Mesenchymal stem cell (in vitro differentiated cells and primary cell): ENCODE measurements at places on chromosomes 7 and 10.
A peak's percentile ranks its signal among the peaks of the same experiment; 100 is the strongest.

DNA sequence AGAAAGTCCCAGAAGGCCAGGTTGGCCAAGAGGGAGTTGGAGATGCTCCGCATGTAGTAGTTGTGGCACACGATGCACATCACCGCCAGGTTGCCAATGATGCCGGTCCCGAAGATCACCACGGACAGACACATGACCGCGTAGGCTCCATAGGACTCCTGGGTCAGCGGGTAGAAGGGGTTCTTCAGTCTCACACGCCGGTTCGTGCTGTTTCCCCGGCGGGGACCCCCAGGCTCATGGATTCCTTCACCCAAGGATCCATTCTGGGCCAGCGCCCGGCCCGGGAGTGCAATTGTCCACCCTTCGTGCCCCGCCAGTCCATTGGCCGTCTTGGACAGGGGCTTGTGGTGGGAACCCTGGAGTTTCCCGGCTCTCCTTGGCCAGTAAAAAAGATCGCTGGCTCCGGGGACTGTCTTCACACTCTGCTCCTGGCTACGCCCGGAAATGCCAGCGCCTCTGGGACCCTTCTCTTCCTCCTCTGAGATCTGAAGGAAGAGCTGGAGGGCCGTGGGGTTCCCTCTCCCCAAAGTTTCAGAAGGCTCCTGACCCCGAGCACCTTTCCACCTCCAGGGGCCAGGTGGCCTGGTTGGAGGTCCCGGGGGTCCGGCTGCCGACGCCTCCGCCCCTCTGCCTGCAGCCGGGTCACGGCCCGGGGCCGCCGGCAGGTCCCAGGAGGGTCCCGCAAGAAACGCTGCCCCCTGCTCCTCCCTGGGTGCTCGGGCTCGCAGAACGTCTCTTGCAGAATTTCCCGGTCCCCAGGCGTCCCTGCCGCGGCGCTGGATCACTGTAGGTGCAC lies 1.3 kb downstream of the GPR37 start:
- no peak overlapping the region for H3K27ac ChIP-seq
- peak overlapping the region; percentile 78 for H3K4me3 ChIP-seq
- peak; percentile 54 for DNase-seq
- H3K27me3 ChIP-seq = peaks cover 38% of the 10 kb centered on the region

DNA sequence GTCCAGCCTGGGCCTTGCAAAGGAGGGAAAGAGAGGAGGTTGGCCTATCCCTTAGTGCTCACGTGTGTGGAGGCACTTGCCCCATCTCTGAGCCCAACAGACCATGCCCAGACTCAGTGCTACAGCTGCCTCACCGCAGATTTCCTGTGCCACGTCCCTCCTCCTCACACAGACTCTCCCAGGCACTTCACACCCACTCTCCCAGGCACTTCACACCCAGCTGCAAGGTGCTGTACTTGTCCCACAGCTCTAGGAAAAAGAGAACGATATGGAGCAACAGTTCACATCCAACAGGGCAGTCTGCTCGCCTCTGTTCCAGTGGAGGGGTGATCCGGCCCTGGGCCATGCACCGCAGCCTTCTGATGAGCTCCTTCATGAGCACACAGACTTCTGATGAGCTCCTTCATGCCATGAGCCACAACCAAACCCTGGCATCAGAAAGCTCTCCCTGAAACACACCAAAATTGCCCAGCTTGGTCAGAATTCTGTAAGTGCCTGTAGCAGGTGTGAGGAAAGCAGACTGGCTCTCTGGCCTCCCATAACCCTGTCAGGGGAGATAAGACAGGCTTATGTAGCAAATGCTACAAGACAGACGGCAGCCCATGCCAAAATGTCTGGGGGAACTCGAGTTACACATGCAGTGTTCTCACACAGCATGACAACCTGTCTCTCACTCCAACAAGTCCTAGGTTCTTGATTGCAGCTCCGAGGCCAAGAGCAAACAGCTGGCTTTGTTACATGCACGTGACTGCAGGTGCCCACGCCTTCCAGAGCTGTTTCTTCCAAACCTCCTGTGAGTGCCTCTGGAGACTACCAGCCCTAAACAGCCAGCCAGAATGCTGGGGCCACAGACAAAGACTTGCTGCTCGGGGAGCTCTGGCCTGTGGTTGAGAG lies 348.5 kb downstream of the GRID1 start:
- H3K4me3 ChIP-seq = no peak overlapping the region
- H3K36me3 ChIP-seq = no peaks in the 10 kb centered on the region
- H3K4me1 ChIP-seq = no peaks in the 10 kb centered on the region
- H3K27ac ChIP-seq = no peak overlapping the region

DNA sequence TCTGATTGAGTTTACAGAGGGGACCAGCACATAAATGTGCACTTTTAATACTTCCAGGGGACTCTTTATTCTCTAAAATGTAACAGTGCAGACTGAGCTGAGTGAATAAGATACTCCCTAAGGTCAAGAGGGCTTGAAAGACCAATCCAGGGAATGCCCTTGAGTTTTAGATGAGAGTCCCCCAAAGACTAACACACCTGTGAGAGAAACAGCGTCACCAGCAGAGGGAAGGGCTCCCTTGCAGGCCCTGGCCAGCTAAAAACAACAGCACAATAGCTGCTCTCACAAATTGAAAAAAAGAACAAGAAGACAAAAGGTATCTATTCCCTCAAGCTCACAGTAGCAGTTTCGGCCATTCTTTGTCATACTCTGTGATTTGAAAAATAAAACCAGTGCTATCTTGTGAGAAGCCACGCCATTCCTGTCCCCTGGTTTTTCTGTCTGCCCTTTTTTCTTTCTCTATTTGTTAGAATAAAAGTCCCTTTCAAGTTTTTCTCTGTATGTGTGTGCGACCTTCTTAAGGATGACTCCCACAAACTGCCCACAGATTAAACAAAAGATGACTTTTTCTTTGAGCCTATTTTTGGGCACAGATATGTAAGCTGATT lies 230.4 kb upstream of the BMPER start:
- H3K36me3 ChIP-seq = no peaks in the 10 kb centered on the region
- H3K4me1 ChIP-seq = peaks cover 1% of the 10 kb centered on the region
- H3K4me3 ChIP-seq = no peak overlapping the region
- no peak overlapping the region for H3K27ac ChIP-seq
- DNase-seq = no peak

DNA sequence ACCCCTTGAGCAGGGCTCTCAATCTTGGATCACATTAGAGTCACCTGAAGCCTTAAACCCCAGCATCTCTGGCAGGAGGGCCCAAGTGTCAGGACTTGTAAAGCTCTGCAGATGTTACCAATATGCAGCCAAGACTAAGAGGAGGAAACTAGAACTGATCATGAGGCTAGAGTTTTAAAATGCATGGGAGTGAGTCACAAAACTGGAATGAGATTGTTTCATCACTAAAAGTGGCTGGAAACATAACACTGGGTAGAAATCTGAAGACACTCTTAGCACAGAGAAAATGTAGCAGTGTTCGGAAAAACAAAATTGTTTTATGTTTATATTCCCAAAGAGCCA lies 63.3 kb upstream of the GHITM start:
- no peaks in the 10 kb centered on the region for H3K27me3 ChIP-seq
- peaks cover 5% of the 10 kb centered on the region for H3K4me1 ChIP-seq
- peak overlapping the region; percentile 23 for H3K27ac ChIP-seq
- no peaks in the 10 kb centered on the region for H3K36me3 ChIP-seq

GRCh38 chr10:14254368-14254767 lies 76.4 kb downstream of the FRMD4A start:
- H3K4me3 ChIP-seq = no peak overlapping the region
- no peak for DNase-seq
- no peak overlapping the region for H3K27ac ChIP-seq
- H3K27me3 ChIP-seq = peaks cover 16% of the 10 kb centered on the region
- H3K4me1 ChIP-seq = peaks cover 4% of the 10 kb centered on the region
- H3K36me3 ChIP-seq = no peaks in the 10 kb centered on the region

GRCh38 chr10:16686054-16686902 lies 130.9 kb downstream of the RSU1 start:
- no peak overlapping the region for H3K27ac ChIP-seq
- no peak for DNase-seq
- no peaks in the 10 kb centered on the region for H3K4me1 ChIP-seq
- no peak overlapping the region for H3K4me3 ChIP-seq

- peak overlapping the region; percentile 75 for H3K27ac ChIP-seq
- peak; percentile 82 for DNase-seq
- H3K4me1 ChIP-seq = peaks cover 21% of the 10 kb centered on the region
- H3K27me3 ChIP-seq = no peaks in the 10 kb centered on the region
- H3K4me3 ChIP-seq = peak overlapping the region; percentile 99
Observed at GRCh38 chr7:99407872-99408378, 472 bp downstream of the PDAP1 start.

GRCh38 chr10:98404571-98405359 lies 10.2 kb downstream of the PYROXD2 start:
- H3K27me3 ChIP-seq = no peaks in the 10 kb centered on the region
- H3K36me3 ChIP-seq = peaks cover under 1% of the 10 kb centered on the region
- DNase-seq = peak; percentile 51
- peak overlapping the region; percentile 4 for H3K27ac ChIP-seq
- peak overlapping the region; percentile 60 for H3K4me3 ChIP-seq
- peaks cover 10% of the 10 kb centered on the region for H3K4me1 ChIP-seq

DNA sequence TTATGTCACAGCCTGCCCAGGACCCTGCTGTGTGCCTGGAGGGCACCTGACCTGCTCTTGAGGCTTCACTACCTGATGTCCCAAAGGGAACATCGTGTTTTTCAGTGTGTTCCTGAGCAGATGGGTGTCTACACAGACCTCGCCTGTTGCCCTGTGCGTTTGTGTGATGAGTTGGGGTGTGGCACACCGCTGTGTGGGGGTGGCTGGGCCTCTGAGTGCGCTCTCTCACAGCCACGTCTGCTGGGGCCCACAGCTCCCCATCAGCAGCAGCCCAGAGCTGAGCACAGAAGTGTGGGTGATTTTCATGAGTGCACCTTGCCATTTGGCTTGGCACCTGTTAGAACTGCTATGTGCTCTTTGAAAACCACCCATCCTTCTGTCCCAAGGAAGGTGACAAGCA lies 121.5 kb downstream of the NKX6-2 start:
- peaks cover 9% of the 10 kb centered on the region for H3K36me3 ChIP-seq
- no peak for DNase-seq
- no peak overlapping the region for H3K27ac ChIP-seq
- H3K4me1 ChIP-seq = peaks cover 42% of the 10 kb centered on the region
- no peaks in the 10 kb centered on the region for H3K27me3 ChIP-seq

GRCh38 chr10:72790216-72790990 lies 98.5 kb downstream of the MCU start:
- no peak overlapping the region for H3K27ac ChIP-seq
- DNase-seq = no peak
- no peaks in the 10 kb centered on the region for H3K27me3 ChIP-seq
- H3K4me3 ChIP-seq = no peak overlapping the region
- H3K4me1 ChIP-seq = peaks cover 1% of the 10 kb centered on the region

- H3K4me1 ChIP-seq = peaks cover 11% of the 10 kb centered on the region
- H3K27me3 ChIP-seq = peaks cover 7% of the 10 kb centered on the region
- no peak overlapping the region for H3K4me3 ChIP-seq
- H3K27ac ChIP-seq = no peak overlapping the region
- H3K36me3 ChIP-seq = peaks cover 17% of the 10 kb centered on the region
Observed at GRCh38 chr7:100623951-100624824, 11.8 kb downstream of the MOSPD3 start.

DNA sequence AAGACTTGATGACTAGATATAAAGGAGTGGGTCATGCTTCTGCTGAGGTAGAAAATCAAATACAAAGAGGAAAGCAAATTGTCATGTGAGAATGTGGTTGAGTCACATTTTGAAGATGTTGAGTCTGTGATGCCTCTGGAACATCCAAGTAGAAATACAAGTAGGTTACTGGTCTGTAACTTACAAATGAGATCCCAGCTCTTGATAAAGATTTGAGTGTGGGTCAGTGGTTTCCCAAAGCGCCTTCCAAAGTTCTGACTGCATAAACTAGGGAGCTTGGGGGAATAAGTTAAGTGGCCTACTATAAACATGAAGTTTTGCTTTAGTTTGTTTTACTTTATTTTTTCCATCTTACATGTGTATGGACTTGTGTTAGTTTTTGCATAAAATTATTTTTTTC lies 144.3 kb upstream of the ETV1 start:
- H3K4me1 ChIP-seq = no peaks in the 10 kb centered on the region
- H3K4me3 ChIP-seq = no peak overlapping the region
- H3K36me3 ChIP-seq = no peaks in the 10 kb centered on the region
- no peak overlapping the region for H3K27ac ChIP-seq
- no peaks in the 10 kb centered on the region for H3K27me3 ChIP-seq
- DNase-seq = peak; percentile 15

- DNase-seq = no peak
- no peaks in the 10 kb centered on the region for H3K36me3 ChIP-seq
- H3K4me1 ChIP-seq = no peaks in the 10 kb centered on the region
Observed at GRCh38 chr7:25598765-25599164, 370.5 kb upstream of the NPVF start.

DNA sequence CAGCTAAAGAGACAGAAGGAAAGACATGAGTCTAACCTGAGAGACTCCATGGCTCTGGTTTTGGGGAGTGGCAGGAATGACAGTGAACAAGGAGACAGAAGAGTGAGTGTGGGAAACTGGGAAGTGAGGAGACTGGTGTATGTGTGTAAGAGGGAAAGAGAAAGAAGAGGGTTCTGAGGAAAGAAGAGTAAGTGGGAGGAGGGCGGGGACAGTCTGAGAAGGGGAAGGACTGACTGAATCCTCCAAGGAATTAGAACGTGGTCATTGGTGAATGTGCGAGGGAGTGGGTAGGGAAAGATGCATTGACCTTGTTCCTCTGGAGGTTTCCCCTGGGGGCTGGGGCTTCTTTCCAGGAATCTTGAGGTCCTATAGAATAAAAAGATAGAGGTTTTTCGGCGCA lies 26.6 kb downstream of the WNT8B start:
- H3K4me1 ChIP-seq = no peaks in the 10 kb centered on the region
- no peak overlapping the region for H3K27ac ChIP-seq
- no peak for DNase-seq
- H3K27me3 ChIP-seq = peaks cover 29% of the 10 kb centered on the region
- peaks cover 35% of the 10 kb centered on the region for H3K36me3 ChIP-seq
- H3K4me3 ChIP-seq = no peak overlapping the region
